Uterus (tissue), 4 donors: ENCODE measurements at places on chromosomes 13 and 19. TPM values are rescaled to one million over a fixed set of nuclear protein-coding genes. Genes with fewer than 3 reads are reported as not detected.

The ASPDH gene
- not detected for total RNA-seq

The FAM124A gene
- total RNA-seq = 6.7 TPM

The CEACAM1 gene
- total RNA-seq = 12.2 TPM

The TNFSF9 gene
- total RNA-seq = not detected

The PBX4 gene
- total RNA-seq = not detected

DNA sequence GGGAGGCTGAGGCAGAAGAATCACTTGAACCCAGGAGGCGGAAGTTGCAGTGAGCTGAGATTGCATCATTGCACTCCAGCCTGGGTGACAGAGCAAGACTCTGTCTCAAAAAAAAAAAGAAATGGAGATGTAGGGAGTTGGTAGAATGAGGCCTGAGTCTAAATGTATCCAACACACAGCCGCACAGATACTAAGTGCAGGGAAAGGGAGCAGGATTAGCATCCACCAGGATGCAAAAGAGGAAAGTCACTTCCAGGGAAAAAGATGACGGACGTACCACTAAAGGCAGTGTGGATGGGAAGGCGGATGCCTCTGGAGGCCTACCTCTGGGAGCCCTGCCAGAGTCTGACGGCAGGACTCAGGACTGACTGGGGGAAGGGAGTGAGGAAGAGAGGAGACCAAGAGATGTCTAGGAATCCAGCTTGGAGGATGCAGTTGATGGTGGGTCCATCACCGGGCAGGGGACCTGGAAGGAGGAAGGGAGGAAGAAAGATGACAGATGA, 6.8 kb downstream of the FAM98C start:
- DNase-seq = no peak
